Smooth muscle cell of the umbilical artery (primary cell): ENCODE measurements at places on chromosomes 7 and 10. TPM values are rescaled to one million over a fixed set of nuclear protein-coding genes. Genes with fewer than 3 reads are reported as not detected.

Gene ACBD7
- 0.28 and 0.30 TPM in 2 replicates for total RNA-seq

Gene ZNF117
- 9.5 and 10.7 TPM in 2 replicates for total RNA-seq

Gene LIPN
- total RNA-seq: not detected in 2 replicates

Gene CELF2
- total RNA-seq: 2.4 and 5.1 TPM in 2 replicates

Gene GNAI1
- 32.8 and 78.1 TPM in 2 replicates for total RNA-seq

Gene ECHDC3
- 3.3 and 3.9 TPM in 2 replicates for total RNA-seq

Gene ANKRD1
- total RNA-seq: 6.2 and 56.1 TPM in 2 replicates

Gene CRHR2
- not detected in 2 replicates for total RNA-seq
